ENCODE measurements at places on chromosomes 11 and 22.
A peak's percentile ranks its signal among the peaks of the same experiment; 100 is the strongest.

DNA sequence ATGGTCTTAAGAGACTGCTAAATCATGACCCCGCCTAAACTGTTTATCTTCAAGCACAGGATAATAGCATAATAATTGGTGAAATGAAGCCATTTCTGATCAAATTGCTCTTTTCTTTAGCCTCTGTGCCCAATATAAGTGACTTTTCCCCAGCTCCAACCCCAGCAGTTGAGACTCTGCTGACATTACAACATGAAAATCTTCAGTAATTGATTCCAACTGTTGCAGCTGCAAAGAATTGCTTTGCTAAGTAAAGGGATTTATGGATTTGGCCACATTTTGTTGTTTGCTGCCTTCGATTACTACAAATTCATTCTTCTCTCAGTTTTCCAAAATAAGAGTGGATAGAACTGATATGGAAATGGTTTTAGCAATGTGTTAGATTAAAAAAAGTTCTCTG is 576.7 kb upstream of the LRRC4C start:
- no peak for DNase-seq

GRCh38 chr11:66546368-66546965 is at the start of gene ACTN3:
ACTN3 (plus strand) TSS chr11:66546903; CDS start chr11:66546938, 35 bp downstream.
- no peak for DNase-seq

GRCh38 chr11:6333095-6333494 is 12.8 kb upstream of the CAVIN3 start:
- DNase-seq, result no peak

DNA sequence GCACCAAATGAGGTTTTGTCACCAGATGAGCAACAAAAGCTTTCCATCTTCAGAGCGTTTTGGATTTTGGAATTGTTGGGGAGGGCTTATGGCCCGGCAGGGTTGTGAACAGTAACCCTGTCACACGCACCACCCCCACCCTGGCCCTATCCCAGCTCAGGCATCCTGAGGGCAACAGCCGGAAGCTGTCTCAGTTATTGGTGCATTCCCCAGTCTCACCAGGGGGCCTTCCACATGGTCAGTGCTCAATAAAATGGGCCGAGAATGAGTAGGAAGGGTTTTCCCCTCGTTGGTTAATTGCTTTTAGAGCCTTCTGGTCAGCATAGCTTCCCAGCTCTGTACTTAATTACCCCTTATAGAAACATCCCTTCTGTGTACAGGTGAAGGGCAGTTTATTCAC is 46.0 kb downstream of the LRP5 start:
- no peak for DNase-seq

- DNase-seq, result no peak
Measured at GRCh38 chr11:10975287-10975721, 117.5 kb upstream of the ZBED5 start.

DNA sequence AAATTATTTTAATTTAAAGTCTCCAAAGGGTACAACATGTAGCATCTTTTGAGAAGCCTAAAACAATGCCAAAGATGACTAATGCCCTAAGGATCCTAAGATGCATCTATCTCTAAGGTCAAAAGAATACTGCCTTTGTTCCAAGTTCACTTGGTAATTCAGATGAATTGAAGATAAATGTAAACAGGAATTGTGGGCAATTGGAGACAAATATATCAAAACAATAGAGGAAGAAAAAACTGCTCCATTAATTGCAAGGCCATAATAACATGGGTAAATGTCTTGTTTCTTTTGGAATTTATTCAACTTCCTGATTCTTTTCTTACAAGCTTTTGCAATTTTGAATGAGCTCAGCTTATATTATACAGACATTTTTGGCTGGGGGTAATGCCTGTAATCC is 338.6 kb downstream of the TTC28 start:
- no peak for DNase-seq

DNA sequence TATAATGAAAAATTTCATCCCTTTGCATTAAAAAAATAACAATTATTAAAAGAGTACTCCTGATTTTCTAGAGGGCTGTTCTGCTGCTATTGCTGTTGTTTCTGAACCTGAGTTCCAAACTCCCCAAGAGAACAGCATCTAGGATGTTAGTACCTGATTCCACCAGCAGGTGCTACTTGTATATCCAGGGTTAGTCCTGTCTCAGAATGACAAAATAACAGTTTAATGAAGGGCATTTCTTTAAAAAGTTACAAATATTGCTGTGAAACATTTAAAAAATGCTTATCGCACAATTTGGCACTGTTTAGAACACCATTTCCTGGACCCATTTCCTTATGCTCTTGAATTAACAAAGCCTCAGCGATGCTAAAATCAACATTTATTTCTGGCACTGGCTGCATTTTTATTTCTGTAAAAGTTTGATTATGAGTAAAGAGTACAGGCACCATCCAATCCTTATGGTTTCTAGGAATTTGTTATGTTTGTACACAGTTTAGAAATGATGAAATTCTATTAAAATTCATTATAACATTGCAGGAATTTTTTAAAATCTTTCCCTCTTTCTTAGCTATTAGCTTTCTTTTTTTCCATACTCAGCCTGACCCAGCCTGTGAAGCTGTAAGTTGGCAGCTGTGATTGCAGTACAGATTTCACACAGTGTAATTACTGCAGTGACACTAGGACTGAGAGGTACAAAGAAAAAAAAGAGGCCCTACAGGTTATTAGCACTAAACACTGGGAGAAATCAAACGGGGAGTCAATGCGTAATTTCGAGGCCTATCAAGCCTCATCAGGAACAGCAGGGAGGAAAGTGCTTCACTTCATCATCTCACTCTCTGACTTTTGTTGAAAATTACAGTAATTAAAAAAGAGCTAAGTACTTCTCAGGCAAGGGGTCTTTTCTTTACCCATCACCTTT is 208.8 kb downstream of the DCDC1 start:
- no peak for DNase-seq

DNA sequence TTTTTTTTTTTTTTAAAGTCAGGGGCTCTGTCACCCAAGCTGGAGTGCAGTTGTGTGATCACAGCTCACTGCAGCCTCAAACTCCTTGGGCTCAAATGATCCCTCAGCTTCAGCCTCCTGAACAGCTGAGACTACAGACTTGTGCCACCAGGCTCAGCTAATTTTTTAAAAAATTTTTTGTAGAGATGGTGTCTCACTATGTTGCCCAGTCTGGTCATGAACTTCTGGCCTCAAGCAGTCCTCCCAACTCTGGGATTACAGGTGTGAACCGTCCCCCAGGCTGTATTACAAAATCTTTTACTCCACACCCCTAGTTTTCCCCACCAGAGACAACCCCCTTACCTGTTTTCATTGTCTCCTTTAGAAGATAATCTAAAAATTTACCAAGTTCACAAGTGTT is 1.9 kb downstream of the CCDC117 start:
- no peak for DNase-seq

GRCh38 chr22:49571326-49571725 is 256.3 kb downstream of the BRD1 start:
- DNase-seq, result no peak

- DNase-seq, result no peak
Measured at GRCh38 chr22:24580276-24580675, 12.6 kb downstream of the LRRC75B start.

DNA sequence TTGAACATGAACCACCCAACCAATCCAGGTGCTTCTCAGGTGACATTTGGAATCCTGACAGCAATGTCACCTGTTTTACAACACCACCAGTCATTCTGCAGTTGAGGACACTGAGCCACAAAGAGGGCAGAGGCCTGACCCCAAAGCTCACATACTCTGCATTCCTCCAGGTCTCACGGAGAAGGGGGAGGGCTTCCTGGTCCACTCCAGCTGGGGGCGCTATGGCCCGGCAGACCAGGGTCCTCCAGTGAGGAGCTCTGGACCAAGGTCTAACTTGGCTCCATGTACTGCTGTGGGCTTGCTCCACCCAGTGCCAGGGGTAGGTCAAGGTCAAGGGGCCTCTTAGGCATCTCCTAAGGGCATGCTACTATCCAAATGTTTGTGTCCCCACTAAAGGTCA is 1.5 kb upstream of the PNPLA3 start:
- DNase-seq, result no peak

DNA sequence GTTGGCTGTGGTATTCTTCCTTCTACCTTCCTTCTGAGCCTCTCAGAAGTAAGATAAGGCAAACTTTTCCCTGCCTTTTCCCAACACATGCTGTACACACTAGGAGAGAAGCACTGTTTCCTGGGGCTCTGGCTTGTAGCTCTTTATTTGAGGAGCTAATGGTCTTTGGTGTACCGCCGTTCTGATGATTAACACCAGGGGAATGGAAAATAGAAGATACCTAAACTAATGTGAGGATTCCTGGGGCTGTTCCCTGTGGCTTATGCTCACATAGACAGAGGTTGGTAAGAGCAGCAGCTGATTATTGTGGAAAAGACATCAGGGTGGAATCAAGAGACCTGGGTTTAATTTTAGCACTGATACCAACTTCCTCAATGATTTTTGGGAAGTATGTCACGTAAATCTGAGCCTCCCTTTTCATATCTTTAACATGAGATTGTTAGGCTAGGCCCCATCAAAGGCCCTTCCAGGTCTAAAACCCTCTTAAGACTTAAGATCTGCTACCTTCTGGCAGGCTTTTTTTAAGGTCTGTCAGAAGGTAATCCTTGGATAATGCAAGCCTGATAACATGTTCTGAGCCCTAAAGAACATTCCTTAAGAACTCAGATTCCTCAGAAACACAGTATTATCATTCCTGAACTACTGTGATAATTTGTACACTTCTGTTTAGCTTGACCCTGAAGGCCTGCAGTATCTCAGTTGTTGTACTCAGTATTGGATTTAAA is 24.8 kb upstream of the RCE1 start:
- DNase-seq, result no peak

DNA sequence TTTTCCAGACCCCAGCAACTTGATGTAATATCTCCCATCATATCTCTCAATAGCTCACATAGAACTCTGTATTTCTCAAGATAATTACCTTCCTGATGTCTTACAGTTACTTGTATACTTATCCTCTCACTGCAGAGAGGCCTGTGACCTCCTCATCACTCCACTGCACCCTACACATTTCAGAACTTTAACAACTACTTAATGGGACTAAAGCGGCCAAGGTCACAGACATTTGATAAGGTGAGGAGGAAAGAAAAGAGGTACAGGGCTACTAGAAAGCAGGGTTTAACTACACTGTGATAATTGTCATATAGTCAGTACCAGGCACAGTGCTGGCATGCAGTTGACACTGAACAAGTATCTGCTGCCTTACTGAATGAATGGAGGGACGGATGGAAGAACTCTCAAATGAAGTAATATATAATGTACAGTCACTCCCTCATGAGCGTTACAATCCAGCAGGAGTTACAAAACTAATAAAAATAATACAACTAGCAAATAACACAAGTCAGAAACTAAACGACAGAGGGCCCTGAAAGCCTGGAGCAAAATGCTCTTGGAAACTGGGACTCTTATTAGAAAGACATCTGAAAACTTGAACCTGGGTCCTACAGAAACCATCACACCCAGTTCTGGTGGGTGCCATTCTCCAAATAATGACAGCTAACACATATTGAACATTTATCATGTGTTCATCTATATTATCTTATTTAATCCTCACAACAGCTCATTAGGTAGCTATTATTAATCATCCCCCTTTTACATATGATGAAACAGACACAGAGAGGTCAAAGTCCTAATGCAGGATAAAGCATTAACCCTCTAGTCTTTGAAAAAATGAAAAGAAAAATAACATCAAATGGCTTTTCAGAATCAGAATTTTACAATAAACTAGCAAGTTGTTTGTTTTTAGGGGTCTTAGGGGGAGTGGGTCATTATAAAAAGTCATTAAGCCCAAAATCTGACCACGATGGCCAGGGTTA is 14.3 kb downstream of the PI4KA start:
- no peak for DNase-seq

- DNase-seq, result no peak
Measured at GRCh38 chr11:3803726-3804495, 4.4 kb upstream of the PGAP2 start.

GRCh38 chr11:92504534-92504933 is 279.9 kb downstream of the FAT3 start:
- no peak for DNase-seq

DNA sequence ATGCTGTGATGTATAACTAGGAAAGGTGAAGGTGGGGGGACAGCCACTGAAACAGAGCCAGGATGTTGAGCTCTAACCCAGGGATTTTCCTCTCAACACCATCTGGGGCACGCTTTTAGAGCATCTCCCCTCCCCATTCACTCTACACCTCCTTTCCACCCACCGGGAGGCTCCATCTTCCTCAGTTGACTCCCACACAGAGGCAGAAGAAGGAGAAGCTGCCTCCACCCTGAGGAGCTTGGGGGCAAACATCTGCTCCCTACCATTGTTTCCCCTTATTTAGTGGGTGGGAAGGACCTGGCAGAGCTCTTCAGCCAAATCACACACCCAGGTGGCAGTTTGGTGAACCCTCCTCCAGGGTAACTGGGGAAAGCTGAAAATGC is 50.0 kb upstream of the ADA2 start:
- DNase-seq, result no peak

- no peak for DNase-seq
Measured at GRCh38 chr11:235609-235996, 539 bp downstream of the SIRT3 start.

DNA sequence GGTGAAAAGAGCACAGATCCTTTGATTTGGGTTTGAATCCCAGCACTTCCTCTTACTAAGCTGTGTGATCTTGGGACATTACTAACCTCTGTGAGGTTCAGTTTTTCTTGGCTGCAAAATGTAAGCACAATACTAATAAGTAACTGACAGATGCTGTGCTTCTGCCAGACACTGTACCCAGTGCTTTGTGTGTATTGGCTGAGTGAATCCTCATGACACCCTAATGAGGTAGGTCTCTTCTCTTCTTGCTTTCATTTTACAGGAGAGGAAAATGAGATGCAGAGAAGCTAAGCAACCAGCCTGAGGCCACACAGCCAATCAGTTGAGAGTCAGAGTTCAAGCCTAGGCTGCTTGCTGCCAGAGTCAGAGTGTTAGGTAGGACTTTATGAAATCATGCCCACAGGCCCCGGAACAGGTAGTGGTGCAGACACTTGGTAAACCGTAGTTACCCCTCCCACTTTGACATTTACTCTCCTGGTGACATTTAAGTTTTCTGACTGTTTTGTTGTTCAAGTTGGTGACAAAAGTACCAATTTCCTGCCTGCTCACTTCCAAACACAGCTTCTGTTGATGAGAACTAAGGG is 21.2 kb downstream of the PTPRJ start:
- no peak for DNase-seq

DNA sequence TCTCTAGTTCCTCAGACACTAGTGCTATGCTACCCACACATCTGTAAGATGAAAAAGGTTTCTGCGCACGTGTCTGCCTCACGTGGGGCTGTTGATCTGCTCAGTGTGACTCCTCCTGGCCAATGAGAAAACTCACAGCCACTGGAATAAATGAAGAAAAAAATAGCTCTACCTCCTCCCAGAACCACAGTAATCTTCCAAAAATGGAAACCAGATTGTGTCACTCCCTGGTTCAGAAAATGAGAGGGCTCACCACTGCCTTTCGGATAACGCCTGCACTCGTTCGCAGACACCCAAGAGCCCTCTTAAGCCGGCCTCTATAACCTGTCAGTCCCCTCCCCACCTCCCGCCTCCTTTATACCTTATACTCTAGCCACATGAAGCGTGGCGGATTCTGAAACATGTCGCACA is 5.1 kb downstream of the APBB1 start:
- peak; percentile 30 for DNase-seq
